Ureter (tissue), 1 donor: ENCODE measurements at places on chromosomes 13 and 19. TPM values are rescaled to one million over a fixed set of nuclear protein-coding genes. Genes with fewer than 3 reads are reported as not detected.

DNA sequence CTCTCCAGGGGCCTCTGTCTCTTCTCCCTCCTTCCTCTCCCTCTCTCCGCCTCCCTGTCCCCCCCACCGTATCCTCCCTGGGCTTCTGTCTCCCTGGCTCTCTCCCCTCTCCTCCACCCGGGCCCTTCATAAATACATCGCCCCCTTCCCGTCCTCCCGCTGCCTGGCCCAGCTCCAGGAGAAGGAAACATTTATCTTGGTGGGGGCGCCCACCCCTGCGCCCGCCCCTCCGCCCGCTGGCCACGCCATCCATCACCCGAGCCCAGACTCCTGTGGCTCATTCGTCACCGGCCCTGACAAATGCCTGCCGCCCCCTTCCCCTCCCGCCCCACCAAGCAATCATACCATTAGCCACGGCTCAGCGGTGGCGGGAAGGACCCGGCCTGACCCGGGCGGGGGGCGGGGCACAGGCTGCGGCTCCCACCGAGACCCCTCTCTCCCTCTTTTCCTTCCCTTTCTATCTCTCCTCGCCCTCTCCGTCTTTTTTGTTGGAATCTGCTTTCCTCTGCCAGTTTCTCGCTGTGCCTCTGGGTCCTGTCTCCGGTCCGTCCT lies 2.6 kb upstream of the MEIS3 start:
- no peak for DNase-seq

- DNase-seq = no peak
These were observed 9.0 kb downstream of the NANOS3 start for GRCh38 chr19:13885826-13886365.

DNA sequence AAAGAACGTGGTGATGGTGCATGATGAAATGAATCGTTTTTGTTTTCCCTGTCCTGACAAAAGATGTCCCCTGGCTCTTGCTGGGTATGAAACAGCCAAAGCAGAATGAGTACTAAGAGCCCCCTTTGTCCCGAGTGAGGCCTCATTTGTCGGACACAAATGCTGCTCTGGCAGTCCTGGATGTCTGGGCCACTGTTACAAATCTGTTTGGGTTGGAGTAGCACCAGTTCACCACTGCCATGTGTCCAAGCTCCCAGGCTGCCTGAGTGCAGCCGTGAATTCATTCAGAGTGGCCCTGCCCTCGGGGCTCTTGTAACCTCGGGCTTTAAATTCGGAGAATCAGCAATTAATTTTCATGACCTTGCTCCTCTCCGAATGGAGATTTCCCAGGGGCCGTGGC lies 182.4 kb downstream of the NUFIP1 start:
- no peak for DNase-seq

DNA sequence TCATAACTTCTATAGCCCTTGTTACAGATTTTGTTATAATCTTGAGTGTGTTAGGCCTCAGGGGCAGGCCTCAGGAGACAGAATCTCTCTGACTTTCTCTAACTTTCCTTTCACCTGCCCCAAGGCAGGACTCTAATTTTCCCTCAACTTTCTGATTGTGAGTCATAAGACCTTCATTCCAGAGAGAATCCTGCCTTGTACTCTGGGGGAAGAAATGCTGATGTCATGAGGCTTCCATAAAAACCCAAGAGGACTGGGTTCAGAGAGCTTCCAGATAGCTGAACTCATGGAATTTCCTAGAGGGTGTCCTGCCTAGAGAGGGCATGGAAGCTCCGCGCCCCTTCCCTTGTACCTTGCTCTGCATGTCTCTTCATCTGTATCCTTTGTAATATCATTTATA lies 5.3 kb upstream of the KBTBD6 start:
- no peak for DNase-seq

- DNase-seq = no peak
These were observed 11.3 kb downstream of the TBC1D4 start for GRCh38 chr13:75470676-75471075.

DNA sequence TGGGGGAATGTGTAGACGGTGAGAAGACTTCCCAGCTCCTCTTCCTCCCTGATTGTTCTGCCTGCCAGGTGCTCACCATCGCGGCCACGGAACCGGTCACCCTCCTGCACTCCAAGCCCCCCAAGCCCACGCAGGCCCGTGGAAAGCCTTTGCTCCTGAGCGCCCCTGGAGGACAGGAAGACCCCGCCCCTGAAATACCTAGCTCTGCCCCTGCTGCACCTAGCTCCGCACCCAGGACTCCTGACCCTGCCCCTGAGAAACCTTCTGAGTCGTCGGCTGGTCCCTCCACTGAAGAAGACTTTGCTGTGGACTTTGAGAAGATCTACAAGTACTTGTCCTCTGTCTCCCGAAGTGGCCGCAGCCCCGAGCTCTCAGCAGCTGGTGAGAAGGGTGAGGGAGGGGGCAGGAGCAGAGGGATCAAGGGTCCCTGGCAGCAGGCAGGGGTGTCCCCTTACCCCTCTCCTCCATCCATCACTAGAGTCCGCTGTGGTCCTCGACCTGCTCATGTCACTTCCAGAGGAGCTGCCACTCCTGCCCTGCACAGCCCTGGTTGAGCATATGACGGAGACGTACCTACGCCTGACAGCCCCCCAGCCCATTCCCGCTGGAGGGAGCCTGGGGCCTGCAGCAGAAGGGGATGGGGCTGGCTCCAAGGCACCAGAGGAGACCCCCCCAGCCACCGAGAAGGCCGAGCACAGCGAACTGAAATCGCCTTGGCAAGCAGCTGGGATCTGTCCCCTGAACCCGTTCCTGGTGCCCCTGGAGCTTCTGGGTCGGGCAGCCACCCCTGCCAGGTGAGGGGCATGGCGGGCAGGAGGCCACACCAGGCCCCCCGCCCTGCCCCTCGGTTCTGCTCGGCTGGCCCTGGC lies 2.1 kb downstream of the SNAPC2 start:
- peak; percentile 56 for DNase-seq

GRCh38 chr19:41530761-41531301 lies 45.1 kb upstream of the CEACAM21 start:
- DNase-seq = no peak

GRCh38 chr19:28425046-28425931 lies 787.7 kb downstream of the UQCRFS1 start:
- no peak for DNase-seq

- DNase-seq = no peak
These were observed 67.5 kb upstream of the DOCK9 start for GRCh38 chr13:99045396-99045795.

GRCh38 chr19:33804021-33804799 lies 7.5 kb downstream of the KCTD15 start:
- DNase-seq = peak; percentile 78

- no peak for DNase-seq
These were observed 16.3 kb downstream of the S1PR2 start for GRCh38 chr19:10214784-10215183.

GRCh38 chr13:112132619-112133018 lies 65.7 kb downstream of the SOX1 start:
- peak; percentile 32 for DNase-seq

DNA sequence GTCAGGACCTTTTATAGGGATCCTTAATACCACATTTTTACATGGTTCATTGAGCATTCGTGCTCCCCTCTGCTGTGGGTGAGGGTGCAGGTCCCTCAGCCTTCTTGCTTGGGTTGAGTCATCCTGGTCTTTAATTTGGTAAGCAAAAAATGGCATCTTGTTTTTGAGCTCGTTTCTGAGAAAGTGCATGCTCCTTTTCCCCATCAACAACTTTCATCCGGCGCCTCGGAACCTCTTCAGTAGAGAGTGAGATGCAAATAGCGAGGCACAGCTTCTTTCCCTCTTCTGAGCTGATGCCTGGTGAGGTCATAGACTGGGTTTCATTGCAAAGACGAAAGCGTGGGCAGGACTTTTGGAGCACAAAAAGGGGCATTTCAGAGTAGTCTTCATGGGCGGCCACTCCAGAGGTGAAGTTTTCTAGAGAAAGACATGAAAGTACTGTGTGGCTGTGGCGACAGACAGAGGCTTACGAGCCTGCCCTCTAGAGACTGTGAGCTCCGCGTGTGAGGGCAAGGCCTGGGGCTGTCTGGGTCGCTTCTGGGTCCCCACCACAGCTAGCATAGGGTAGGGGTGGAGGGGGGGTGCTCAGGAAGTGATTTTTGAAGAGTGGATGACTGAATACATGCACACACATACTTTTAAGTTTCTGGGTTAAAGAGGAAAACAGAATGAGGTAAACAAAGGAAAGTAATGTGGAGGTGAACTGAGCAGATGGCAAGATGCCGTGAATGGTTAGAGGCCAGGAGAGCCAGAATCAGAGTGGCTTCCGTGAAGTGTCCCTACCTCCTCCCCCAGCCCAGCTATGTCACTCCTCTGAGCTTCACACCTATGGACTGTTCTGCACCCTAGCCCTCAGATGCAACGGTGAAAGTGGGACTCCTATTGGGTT lies 44.3 kb downstream of the BBC3 start:
- DNase-seq = no peak

- DNase-seq = no peak
These were observed 985.6 kb downstream of the SLITRK5 start for GRCh38 chr13:88656751-88657150.

DNA sequence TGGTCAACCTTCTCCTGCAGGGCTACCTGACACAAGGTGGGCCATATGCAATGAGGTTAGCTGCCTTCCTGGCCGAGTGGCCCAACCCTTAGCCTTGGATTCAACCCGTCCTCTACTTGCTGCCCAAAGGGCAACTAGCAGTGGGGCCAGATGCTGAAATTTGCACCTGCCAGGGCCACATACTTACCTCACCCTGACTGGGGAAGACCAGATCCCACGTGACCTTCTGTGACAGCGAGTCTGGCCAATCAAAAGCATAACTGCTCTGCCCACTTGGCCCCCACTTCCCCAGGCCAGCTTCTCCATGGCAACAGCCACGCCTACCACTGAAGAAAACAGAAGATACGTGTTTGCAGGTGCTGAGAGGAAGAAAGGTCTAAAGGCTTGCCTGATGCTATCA lies 10.9 kb downstream of the PEG3 start:
- DNase-seq = no peak

- peak; percentile 83 for DNase-seq
These were observed 2.9 kb upstream of the HOOK2 start for GRCh38 chr19:12778017-12778904.

GRCh38 chr19:56765137-56765536 lies 75.4 kb downstream of the PEG3 start:
- DNase-seq = peak; percentile 51

DNA sequence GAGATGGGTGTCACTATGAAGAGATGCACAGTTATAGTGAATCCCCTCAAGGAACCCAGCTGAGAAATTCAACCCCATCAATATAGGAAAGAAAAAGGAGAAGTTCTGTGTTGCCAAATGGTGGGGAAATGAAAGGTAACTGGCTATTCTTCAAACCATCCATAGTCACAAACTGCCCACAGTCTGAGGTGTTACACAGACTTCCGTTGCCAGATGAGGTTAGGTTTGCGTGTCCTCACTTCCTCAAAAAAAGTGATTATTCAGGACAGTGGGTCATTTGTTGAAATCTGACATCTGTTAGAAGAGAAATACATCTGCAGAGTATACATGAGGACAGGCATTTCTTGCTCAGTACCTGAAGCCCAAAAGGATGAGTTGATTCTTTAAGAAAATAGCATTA lies 9.0 kb downstream of the SIGLEC5 start:
- no peak for DNase-seq

- no peak for DNase-seq
These were observed 152.7 kb downstream of the ZNF737 start for GRCh38 chr19:20412846-20413245.

DNA sequence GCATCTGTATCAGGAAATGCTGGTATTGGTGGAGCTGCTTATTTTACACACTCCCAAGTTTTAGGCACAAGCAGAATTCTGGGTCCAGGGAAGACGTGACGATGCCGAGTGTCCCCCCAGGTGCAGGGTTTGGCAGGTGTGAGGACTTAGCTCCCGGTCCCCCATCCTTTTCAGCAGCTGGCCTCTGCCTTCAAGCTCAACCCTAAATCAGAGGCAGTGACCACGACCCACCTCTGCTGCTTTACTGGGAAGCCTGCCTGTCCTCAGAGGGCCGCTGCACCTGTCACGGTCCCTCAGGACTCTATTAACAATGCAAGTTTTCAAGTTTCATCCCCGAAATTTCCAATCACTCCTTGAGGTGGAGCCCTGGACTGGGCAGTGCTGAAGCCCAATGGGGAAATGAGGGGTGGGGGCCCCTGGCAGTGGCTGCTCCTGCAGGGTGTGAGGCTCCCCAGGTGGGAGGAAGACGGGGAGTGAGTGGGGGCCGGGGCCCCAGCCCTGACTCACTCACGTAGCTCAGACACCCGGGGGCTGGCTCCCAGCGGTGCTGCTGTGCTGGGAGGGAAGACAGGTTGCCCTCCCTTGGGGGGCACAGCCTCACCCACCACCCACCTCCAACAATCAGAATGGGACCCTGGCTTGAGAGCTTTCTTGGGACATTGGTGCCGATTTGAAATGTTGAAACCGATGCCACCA lies 92.6 kb upstream of the MCF2L start:
- no peak for DNase-seq

- DNase-seq = peak; percentile 65
These were observed 949 bp downstream of the RAB3A start for GRCh38 chr19:18202778-18203407.

- DNase-seq = no peak
These were observed 5.9 kb upstream of the ZNF254 start for GRCh38 chr19:24081056-24081455.

DNA sequence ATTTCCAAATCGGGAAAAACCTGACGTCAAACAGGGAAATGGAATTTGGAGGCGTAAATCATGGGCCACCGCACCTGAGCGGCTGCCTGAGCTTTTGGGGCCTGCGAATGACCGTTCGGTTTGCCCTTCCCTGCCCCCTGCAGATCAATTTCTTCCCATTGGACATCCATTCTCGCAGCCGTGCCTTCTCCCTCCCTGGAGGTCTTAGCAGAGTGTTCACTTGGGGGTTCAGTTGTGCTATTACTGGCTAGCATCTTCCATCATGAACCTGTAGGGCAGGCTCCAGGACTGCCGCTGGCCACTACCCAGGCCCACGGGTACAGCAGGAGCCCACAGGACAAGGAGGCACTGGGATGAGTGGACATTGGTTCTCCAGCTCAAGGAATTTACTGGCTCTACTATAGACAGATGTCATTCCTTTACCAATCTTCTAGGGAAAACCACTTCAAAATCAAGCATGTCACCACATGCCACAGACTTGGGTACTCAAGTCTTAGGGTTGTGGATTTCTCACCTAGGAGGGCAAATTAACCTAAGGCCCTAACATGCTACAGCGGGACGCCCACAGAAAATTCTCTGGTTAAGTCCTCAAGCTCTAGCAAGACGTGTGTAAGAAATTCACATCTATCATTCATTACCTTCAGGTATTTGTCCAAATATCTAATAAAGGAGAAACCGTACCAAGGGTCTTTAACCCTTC lies 75.5 kb downstream of the COL4A1 start:
- peak; percentile 8 for DNase-seq

Gene MOB3A
- total RNA-seq = 51.0 TPM

Gene DZIP1
- 17.2 TPM for total RNA-seq

Gene OVOL3
- total RNA-seq = not detected

Gene ERCC2
- 26.1 TPM for total RNA-seq

Gene HCN2
- total RNA-seq = not detected

Gene NACC1
- total RNA-seq = 57.0 TPM

Gene GAPDHS
- not detected for total RNA-seq

Gene PEAK3
- 0.99 TPM for total RNA-seq

Gene GADD45GIP1
- 12.4 TPM for total RNA-seq

Gene HIPK4
- total RNA-seq = 0.34 TPM
